Ascending aorta (tissue), 2 donors: ENCODE measurements at places on chromosomes 11 and 22.

- no peak for DNase-seq
Observed at GRCh38 chr11:22349491-22349890, 11.3 kb downstream of the SLC17A6 start.

DNA sequence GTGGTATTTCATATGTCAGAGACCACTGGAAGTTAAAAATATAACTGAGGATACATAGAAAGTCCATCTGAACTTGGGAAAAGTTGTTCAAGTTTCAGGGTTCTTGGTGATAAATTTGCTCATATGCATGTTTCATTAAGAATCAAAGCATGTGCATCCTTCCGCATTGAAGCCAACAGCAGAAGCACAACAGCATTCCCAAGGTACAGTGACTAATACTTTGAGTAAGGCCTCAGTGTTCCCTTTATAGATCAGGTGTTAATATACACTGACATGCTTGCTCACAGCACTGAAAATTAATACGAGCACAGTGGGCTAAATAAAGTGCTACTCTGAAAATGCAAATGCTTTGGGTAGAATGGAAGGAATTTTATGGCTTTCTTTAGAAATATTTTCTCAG lies 691.1 kb downstream of the METTL15 start:
- DNase-seq = no peak

GRCh38 chr11:89436071-89436470 lies 55.1 kb downstream of the NOX4 start:
- DNase-seq = no peak

GRCh38 chr22:47002692-47003091 lies 240.2 kb downstream of the TBC1D22A start:
- no peak for DNase-seq

GRCh38 chr22:49786976-49787706 lies 40.5 kb downstream of the BRD1 start:
- DNase-seq = no peak

- DNase-seq = no peak
Observed at GRCh38 chr22:35593071-35593890, 23.8 kb downstream of the MB start.

DNA sequence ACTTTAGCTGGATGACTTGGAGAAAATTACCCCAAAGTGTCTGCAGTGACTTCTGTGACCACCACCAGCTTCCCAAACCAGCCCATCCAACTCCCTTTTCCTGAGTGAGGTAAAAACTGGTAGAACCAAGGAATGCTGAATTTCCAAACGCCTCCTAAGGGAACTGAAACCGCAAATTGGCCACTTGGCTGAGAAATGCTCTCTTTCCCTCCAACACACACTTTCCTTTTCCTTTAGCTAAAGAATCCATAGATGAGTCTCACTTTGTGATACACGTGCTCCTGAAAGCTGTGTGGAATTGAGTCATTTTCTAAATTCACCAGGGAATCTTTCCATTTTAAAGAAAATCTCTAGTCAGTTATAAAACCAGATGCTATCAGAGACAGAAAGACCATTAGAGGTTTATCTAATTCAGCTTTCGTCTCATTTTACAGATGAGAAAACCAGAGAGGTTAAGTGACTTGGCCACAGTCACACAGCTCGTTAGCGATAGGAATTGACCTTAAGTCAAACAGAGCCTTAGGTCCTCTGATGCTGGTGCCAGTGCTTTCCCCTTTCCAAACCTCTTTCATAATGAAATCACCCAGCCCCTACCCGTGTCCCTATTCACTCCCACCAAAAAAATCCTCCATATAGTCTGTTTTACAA lies 137.2 kb downstream of the COMMD9 start:
- DNase-seq = no peak

DNA sequence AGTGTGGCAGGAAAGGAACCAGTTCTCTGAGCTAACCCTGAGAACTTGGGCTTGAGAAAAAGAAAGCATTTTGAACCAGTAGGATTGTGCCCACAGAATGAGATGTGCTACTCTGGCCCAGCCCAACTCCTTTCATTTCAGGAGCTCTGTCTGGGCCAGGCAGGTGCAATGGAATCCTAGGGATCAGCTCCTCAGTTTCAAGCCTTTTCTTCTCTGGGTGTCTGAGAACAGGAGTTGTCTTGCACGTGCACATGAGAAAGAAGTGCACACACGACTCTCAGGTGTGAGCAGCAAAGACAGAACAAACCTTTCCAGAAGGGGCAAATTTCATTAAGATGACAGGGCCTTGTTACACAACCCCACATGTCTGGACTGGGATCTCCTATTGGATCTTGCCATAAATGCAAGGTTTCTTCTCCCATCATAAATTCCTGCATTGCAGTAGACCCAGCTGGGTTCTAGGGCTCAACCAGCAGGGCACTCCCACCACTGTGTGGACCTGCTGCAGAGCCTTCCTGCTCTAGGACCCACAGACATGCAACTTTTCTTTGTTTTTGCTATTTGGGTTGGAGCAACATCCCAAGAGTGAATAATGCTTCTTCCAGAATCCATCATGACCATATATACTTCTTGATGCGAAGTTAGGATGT lies 24.5 kb upstream of the GGTLC2 start:
- no peak for DNase-seq

- DNase-seq = no peak
Observed at GRCh38 chr11:132073787-132074186, 703.4 kb downstream of the NTM start.

DNA sequence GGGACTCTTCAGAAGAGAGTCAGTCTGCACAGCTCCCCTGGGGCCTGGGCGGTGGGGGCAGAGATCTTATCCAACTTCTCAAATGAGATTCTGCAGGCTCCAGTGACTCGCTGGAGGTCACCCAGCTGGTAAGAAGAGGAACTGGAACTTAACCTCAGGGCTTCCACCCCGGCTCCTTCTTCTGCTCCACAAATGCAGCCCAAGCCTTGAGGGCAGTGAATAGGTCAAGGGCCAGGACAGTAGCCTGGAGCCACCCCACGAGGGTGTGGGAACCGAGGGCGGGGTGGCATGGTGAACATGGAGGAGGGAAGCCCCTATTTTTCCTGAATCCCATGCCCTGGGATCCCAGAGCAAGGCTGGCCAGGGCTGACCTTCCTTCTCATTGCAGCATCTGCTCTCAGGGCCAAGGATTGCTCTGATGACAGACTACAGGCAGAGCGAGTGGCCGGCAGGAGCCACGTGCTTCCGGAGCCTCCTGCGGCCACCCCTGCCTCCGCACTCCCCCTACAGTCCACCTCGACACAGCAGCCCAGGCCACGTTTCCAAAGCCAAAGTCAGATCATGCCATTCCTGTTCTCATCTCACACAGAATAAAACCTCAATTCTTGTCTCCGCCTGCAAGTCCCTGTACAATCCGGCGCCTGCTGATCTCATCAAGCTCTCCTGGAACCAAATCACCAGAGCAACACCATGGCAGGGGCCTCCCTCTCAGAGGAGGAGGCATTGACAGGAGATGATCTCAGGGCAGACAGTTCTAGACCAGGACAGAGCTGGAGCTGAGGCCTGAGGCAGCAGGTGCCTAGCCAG lies 21.1 kb upstream of the UPK3A start:
- peak; percentile 85 for DNase-seq

DNA sequence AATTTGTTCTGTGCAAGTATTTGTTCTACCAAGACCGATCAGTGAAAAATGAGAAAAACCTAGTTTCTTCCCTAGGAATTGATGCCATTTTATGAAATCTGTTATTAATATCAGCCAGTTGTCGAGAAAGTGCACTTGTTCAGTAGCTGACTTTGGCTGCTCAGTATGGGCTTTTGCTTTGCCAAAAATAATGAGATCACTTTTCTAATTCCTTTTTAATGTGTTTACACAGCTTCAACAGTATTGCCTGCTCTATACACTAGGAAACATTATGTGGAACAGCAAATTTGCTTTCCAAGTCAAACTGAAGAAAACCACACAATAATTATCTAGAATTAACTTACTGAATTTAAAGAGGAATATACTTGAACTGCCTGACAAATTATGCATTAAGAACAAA lies 34.4 kb downstream of the SCUBE2 start:
- no peak for DNase-seq

DNA sequence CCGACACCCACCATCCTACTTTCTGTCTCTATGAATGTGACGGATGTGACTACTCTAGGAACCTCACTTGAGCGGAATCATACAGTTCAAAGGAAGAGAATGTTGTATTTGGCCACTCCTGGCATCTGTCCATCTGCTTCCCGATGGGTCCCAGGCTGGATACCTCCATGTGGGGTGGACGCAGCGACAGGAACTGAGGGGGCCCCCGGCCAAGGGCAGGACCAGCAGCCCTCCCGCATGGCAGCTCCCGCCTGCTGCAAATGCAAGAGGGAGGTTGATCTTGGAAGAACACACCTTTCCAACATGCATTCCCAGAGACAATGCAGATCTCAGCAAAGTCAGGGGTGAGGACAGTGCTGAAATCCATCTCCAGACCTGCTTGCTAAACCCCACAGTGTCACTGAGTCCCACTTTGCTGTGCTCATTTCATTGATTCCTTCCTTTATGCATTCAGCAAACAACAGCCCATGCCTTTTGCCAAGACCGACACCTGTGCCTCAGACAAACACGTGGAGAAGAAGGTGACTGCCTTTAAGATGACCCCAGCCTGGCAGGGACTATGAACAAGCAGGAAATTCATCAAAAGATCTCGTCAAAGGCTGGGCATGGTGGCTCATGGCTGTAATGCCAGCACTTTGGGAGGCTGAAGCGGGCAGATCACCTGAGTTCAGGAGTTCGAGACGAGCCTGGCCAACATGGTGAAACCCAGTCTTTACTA lies 246.2 kb downstream of the CTTN start:
- no peak for DNase-seq

GRCh38 chr22:43053176-43053575 lies 36.0 kb downstream of the TTLL1 start:
- no peak for DNase-seq

- no peak for DNase-seq
Observed at GRCh38 chr11:102220728-102221467, 96.4 kb upstream of the BIRC3 start.

GRCh38 chr11:78784321-78785061 lies 209.8 kb upstream of the NARS2 start:
- no peak for DNase-seq

- no peak for DNase-seq
Observed at GRCh38 chr11:27216270-27217149, 146.5 kb downstream of the CCDC34 start.

DNA sequence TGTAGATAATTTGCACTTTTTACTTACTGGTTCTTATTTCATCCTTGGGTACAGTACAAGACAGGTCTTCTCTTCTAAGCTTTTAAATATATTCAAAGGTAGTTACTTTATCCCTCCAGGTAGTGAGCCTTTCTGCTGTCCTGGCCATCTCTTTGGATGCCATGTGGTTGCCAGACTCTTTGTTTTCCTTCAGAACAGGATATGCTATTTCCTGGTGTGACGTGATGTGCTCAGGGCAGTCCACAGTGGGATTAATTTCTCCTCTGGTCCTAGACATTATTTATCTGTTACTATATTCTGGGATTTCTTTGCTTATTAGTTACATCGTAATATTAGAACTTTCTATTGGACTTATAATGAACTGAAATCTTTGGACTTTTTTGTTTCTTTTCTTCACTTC lies 63.7 kb downstream of the PPP6R3 start:
- DNase-seq = no peak
